Fibroblast of villous mesenchyme (primary cell): ENCODE measurements at places on chromosomes 5 and 9. TPM values are rescaled to one million over a fixed set of nuclear protein-coding genes. Genes with fewer than 3 reads are reported as not detected.

GRCh38 chr5:160926428-160926827 is 74.4 kb upstream of the ATP10B start:
- no peak for DNase-seq

The ARL10 gene
- total RNA-seq, result 13.4 and 17.7 TPM in 2 replicates

The DIRAS2 gene
- 0.97 and 1.3 TPM in 2 replicates for total RNA-seq

The ENG gene
- total RNA-seq, result 25.8 and 30.7 TPM in 2 replicates

DNA sequence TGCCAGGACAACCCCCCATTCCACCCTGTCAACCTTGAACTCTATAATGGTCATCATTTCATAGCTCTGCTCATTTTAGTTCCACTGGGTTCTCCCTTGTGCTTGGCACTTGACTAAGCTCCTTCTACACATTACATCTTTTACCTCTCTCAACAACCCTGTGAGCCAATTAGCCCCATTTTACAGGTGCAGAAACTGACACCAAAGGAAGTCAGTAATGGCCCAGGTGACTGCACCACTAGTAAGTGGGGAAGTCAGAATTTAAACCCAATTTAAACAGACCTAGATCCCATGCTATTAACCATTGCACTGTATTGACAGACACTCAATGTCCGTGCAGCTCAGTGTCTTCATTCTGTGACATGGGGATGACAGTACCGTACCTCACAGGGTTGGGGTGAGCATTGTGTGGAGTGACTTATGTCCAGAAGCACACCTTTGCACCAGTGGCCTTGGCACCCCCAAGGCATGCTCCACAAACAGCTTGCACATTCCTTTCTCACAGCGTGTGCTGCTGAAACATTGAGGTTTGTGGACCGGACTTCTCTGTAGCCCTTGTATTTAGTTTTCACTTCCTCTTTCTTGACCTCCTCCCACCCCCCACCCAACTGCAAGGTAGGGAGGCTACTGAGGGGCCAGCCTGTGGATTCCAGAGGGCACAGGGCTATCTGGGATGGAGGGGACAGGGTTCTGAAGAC is 23.1 kb downstream of the IRF1 start:
- DNase-seq, result no peak

DNA sequence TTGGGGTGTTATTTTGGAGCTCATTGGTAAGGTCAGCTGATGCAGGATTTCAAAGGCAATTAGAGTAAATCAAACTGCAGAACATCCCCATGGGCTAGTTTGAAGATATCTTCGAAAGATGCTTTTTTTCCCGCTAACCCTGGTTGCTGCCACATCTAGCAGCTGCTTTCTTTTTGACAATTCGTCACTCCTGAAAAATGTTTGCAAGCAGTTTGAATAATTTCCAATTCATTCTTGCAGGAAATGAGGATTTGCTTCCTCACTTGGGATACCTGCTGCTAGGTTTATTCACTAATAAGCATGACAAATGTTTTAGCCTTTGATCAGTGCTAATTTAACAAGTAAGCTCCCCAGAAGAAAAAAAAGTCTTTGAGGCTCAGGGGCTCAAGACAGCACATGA is 649.6 kb upstream of the RORB start:
- no peak for DNase-seq

DNA sequence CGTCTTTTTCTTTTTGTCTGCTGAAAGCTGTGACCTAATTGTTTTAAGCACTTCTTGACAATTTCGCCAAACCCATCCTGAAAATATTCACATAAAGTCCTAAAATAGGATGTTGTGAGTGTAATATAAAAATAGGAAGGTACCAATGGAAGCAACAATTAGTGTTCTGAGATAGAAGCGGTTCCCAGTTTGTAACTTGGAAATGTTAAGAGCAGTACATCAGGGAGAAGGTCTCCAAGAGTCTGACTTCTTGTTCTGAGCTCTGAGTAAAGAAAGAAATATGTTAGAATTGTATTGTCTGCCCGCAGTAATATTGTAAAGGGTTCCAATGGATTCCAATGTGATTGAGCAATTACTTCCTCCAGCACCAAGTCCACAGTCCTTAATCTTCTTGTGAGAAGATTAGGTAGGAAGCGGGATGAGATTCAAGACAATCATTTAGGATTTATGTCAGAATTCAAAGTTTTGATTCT is 3.9 kb downstream of the VCAN start:
- peak; percentile 92 for DNase-seq
